ENCODE measurements at places on chromosomes 1 and 21. TPM values are rescaled to one million over a fixed set of nuclear protein-coding genes. Genes with fewer than 3 reads are reported as not detected.

Gene EDARADD
- 1.4 TPM for total RNA-seq

Gene BGLAP
- total RNA-seq, result 1.9 TPM

Gene C1orf52
- total RNA-seq, result 25.9 TPM

Gene JAM2
- 77.4 TPM for total RNA-seq

Gene GJB4
- total RNA-seq, result not detected

DNA sequence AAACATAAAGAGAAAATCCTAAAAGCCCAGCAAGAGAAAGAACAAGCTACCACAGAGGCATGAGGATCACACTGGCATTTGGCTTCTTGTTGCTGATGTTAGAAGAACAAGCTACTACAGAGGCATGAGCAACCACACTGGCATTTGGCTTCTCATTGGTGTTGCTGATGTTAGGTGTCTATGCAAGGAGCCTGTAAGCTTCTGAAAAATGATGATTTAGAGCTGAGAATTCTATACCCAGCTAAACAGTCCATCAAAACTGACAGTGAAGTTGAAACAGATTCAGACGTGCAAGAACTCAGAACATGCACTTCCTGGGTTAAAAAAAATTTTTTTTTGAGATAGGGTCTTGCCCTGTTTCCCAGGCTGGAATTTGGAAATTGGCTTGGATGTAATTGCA is 37.8 kb upstream of the ADARB1 start:
- DNase-seq, result no peak

- DNase-seq, result no peak
Observed at GRCh38 chr1:182114627-182115023, 53.1 kb upstream of the ZNF648 start.
